CD4-positive, alpha-beta T cell treated with Interleukin-21 for 1 hour (primary cell): ENCODE measurements at places on chromosomes 7 and 10.
A peak's percentile ranks its signal among the peaks of the same experiment; 100 is the strongest.

DNA sequence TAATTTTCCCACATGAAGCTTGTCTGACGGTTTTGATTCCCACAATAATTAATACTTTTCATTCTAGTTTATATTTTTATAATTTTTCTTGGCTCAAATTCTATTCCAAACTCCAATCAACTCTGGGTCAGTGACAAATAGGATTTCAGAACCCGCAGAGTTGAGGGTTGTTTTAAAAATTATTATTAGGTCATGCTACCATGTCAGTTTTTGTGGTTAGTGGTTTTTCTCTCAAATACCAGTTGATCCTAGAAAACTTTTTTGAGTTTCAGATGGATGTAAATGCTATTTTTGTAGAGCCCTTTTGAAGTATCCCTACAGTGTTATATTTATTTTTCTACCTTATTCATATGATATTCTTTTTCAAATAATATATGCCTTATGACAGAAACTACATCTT is 237.4 kb downstream of the SEMA3D start:
- DNase-seq: no peak

- DNase-seq: no peak
These were observed 59.5 kb downstream of the ACADSB start for GRCh38 chr10:123068087-123068853.

DNA sequence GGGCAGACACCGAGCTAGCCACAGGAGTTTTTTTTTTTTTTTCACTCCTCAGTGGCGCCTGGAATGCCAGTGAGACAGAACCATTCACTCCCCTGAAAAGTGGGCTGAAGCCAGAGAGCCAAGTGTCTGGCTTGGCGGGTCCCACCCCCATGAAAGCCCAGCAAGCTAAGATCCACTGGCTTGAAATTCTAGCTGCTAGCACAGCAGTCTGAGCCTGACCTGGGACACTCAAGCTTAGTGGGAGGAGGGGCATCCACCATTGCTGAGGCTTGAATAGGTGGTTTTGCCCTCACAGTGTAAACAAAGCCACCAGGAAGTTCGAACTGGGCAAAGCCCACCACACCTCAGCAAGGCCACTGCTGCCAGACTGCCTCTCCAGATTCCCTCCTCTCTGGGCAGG is 144.5 kb downstream of the LRMDA start:
- no peak for DNase-seq

DNA sequence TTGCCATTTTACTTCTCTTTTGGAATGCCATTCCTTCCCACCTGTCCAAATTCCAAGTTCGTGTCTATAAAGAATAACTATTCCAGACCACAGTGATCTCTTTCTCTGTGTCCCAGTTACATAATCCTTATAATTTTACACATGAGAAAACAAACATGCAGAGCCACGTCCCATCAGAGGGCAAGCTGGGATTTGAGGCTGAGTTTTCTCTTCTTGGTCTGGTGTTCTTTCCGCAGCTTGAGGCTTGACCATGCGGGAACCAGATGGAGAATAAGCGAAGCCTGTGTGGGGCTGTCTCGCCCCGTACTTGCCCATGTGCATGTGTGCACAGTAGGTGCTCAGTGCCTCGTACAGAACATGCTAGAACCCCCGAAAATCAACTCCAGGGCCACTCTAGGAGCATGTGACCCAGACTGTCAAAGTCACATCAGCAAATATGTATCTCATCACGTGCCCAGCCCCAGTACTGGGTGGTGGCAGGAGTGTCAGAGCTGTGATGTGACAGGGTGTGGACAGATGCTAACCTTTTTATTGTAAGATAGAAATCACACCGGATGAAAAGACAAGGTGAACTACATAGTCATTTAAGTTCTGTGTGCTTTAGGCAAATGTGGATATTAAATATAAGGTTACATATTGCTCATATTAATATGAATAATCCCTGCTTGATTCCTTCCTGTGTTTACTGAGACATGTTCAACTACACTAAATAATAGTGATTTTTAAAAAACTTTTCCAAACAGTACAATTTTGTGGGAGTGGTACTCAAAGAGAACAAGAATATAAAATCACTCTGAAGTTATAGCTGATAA is 3.2 kb downstream of the INSIG1 start:
- DNase-seq: peak; percentile 37

- DNase-seq: no peak
These were observed 298.3 kb downstream of the DNAJB6 start for GRCh38 chr7:157635148-157635500.

DNA sequence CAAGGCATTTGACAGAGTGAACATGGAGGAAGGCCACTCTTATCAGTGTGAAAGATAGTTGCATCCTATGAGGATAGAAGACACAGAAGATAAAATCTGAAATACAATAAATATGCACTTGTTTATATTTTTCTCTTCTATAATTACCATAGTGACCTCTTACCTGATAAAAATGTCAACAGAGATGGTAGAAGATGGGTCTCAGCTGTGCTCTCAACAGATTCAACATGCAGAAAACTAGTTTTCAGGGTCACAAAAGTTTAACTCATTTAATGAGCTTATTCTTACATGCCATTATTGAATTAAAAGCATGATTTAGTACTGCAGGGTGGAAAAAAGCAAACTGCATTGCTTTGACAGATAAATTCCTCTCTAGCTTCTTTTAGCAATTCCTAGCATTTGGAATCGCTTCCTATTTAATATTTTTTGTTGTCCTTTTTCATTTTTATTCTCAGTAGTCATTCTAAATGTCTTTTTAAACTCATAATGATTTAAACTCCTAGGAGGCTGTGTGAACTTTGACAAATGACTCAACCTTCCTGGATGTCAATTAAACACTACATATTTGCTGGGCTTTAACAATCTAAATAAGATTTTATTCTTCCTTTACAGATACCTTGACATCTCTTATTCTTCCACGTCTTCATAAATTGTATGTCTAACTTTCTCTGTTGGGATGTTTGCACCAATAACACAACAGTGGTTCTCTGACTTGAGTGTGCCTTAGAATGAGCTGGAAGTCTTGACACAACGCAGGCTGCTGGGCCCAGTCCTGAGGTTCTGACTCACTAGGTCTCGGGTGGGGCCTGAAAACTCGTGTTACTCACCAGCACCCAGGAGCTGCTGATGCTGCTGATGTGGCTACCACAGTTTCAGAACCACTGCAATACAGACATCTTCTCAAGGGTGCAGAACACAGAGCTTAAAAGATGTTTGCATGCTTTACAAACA is 565.5 kb upstream of the IGFBP3 start:
- no peak for DNase-seq

- peak; percentile 55 for DNase-seq
These were observed 38.3 kb downstream of the LRRC72 start for GRCh38 chr7:16564909-16565426.

GRCh38 chr10:44282626-44283300 is 102.1 kb downstream of the CXCL12 start:
- no peak for DNase-seq

- no peak for DNase-seq
These were observed 15.0 kb downstream of the IQCE start for GRCh38 chr7:2573761-2574160.

- no peak for DNase-seq
These were observed 106.4 kb downstream of the ELMO1 start for GRCh38 chr7:37342176-37342687.

GRCh38 chr7:34090816-34091215 is 185.5 kb downstream of the BMPER start:
- no peak for DNase-seq

GRCh38 chr10:128042131-128042610 is 84.1 kb downstream of the MKI67 start:
- DNase-seq: peak; percentile 42

DNA sequence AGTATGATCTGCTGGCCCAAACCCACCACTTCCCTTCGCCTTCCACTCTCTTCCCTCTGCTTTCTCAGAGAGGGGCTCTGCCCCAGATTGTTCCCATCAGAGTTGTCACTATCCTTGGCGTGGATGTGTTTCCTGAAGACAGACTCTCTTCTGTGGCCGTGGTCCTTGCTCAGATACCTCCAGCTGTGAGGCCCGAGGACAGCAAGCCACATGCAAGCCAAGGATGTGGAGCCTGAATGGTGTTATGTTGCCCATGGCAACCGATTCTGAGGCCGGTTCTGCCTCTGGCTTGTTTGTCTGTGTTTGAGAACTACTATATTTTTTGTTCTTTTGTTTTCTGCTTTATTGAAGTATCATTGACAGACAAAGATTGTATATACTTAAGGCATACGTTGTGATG is 247.4 kb upstream of the PODXL start:
- DNase-seq: no peak

- no peak for DNase-seq
These were observed 64.2 kb upstream of the IL6 start for GRCh38 chr7:22662556-22663356.

DNA sequence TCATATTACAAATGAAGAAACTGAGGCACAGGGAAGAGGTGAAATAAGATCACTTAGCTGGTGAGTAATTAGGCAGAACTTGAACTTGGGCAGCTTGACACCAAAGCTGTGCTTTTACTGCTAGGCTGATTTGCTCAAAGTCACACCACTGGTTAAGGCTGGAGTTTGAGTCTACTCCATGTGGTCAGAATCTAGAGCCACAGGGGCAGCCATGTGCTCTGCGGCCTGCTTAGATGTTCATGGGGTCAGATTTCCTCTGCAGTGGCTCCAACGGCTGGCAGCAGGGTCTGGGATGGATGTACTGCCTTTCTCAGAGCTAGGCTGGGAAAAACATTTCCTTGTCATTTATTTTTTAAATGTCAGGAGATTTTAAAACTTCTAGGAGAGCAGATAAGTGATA is 417.5 kb downstream of the KCNMA1 start:
- DNase-seq: no peak

DNA sequence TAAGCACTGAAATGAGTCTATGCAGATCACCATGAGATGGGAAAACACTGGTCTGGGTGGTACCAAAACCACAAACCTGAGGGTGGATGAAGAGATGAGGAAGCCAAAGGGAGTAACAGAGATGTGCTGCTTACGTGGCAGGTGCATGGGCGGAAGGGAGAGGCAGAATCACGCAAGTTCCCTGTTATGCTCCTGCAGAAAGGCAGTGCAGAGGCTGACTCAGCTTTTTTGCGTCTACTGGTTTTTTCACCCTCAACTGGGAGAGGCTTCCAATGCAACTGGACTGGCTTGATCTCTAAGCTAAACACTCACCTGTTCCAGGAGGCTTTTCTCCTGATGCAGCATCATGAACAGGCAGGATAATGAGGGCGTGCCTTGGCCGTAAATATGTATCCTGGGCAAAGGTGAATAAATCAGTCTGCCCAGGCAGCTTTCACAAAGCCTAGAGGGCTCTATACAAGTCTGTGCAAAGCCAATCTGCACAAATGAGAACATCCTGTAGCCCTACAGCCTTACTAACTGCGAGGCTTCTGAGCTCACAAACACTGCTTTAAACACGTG is 95.4 kb upstream of the AFAP1L2 start:
- peak; percentile 36 for DNase-seq

DNA sequence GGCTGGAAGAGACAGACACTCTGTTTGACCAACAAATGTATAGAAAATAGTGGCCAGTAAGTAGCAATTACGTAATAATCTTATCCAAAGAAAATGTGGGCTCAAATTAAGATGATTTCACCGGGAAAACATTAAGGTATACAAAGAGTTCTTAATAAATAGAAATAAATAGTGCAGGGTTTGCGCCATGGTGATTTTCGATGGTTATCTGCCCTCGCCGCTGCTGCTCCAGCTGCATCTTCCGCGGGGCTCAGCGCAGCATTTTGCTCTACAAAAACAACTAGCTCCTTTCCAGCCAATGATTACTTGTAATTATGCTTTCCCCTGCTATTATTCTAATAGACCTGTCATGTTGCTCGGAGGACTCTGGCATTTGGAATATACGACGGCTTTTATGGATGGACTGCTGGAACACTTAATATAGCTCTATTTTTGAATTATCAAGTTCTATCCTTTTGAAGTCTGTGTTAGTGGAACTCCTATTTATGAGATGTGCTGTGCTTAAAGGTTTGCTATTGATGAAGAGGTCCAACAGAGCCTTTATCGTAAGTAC is 103.8 kb downstream of the BUB3 start:
- no peak for DNase-seq

GRCh38 chr7:853366-854117 is 21.3 kb downstream of the SUN1 start:
- DNase-seq: no peak

DNA sequence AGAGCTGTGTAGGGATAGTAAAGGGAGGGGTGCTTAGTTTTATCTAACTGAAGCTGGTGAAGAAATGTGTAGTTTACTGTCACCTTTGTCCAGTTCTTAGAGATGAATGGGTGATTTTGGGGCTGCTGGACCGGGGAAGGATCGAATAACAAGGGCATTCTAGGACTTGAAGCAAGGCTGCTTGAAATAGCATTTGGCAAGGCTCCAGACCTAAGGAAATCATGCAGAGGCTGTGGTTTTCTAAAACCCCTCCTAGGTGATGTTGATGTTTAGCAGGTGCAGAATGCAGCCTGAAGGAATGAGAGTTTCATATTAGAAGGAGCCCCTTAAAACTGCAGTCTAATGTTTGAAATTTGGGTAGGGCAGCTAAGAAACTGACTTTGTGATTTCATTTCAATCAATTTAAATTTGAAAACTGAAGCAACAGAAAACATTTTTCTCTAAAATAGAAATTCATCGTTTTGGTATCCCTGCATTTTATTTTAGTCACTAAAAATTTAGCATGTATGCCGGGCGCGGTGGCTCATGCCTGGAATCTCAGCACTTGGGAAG is 68.5 kb downstream of the TET1 start:
- DNase-seq: peak; percentile 21

- no peak for DNase-seq
These were observed 22.4 kb downstream of the ZFAND2A start for GRCh38 chr7:1137517-1138167.

- DNase-seq: no peak
These were observed 1.3 kb downstream of the IMMP2L start for GRCh38 chr7:111560773-111561653.

DNA sequence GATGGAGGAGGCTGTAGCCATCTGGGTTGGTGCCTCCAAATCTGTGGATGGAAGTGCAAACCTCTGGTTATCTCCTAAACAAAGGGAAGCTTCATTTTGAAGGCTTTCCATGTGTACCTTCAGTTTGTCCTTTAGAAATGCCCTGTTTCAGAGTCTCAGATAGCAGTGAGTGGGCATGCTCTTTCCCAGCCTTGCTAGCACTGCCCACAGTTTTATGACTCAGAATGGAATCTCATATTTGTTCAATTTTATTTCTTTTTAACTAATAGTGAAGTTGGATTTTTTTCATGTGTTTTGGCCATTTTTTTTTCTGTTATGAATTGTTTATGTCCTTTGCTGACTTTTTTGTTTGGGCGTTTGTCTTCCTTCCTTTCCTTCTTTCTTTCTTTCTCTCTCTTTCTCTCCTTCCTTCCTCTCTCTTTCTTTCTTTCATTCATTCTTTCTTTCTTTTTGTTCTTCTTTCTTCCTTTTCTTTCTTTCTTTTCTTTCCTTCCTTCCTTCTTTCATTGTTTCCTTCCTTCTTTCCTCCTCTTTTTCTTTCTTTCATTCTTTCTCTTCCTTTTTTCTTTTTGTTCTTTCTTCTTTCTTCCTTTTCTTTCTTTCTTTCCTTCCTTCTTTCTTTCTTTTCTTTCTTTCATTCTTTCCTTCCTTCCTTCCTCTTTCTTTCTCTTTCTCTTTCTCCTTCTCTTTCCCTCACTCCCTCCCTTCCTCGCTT is 25.6 kb downstream of the PRF1 start:
- DNase-seq: no peak

- no peak for DNase-seq
These were observed 167.7 kb upstream of the MKLN1 start for GRCh38 chr7:131159961-131160361.
